ENCODE measurements at places on chromosomes 7 and 10. TPM values are rescaled to one million over a fixed set of nuclear protein-coding genes. Genes with fewer than 3 reads are reported as not detected.

FOXP2 gene
- total RNA-seq, result 94.6 TPM

SYT15B gene
- total RNA-seq, result 1.4 TPM

AS3MT gene
- total RNA-seq, result 11.1 TPM

NME8 gene
- total RNA-seq, result not detected

TMEM139 gene
- total RNA-seq, result 0.46 TPM

DGKB gene
- total RNA-seq, result 45.2 TPM

ZNF775 gene
- 7.6 TPM for total RNA-seq

UROS gene
- total RNA-seq, result 82.1 TPM

SPDYE8 gene
- total RNA-seq, result 0.46 TPM

LIPJ gene
- total RNA-seq, result 1.6 TPM

ADRB1 gene
- 7.6 TPM for total RNA-seq

AOC1 gene
- not detected for total RNA-seq

TMEM72 gene
- 0.69 TPM for total RNA-seq

CPN1 gene
- total RNA-seq, result not detected

RTKN2 gene
- 10.6 TPM for total RNA-seq

GFRA1 gene
- total RNA-seq, result 42.7 TPM

FAM20C gene
- 30.7 TPM for total RNA-seq

SFMBT2 gene
- 33.7 TPM for total RNA-seq

MRC1 gene
- total RNA-seq, result 3.0 TPM

GPNMB gene
- 7.2 TPM for total RNA-seq

SNCG gene
- 29.1 TPM for total RNA-seq

CARD11 gene
- total RNA-seq, result 0.46 TPM

PRLHR gene
- 1.2 TPM for total RNA-seq

PNLIPRP2 gene
- total RNA-seq, result not detected

POU6F2 gene
- total RNA-seq, result 2.1 TPM

SEMA3C gene
- 74.7 TPM for total RNA-seq

TSPAN33 gene
- 14.5 TPM for total RNA-seq

GUSB gene
- total RNA-seq, result 15.7 TPM

PIK3CG gene
- total RNA-seq, result 1.8 TPM

ANKRD30A gene
- total RNA-seq, result not detected

WEE2 gene
- 0.23 TPM for total RNA-seq

TWIST1 gene
- 1.6 TPM for total RNA-seq
